MCF 10A (cell line): ENCODE measurements at places on chromosomes 12 and 14.
A peak's percentile ranks its signal among the peaks of the same experiment; 100 is the strongest.

- H3K27me3 ChIP-seq, result no peaks in the 10 kb centered on the region
- peak overlapping the region; percentile 40 for H3K4me3 ChIP-seq
- H3K27ac ChIP-seq, result peak overlapping the region; percentile 12
- DNase-seq, result no peak
- peaks cover 26% of the 10 kb centered on the region for H3K4me1 ChIP-seq
These were observed 270.5 kb downstream of the TTC6 start for GRCh38 chr14:37865719-37866549.

DNA sequence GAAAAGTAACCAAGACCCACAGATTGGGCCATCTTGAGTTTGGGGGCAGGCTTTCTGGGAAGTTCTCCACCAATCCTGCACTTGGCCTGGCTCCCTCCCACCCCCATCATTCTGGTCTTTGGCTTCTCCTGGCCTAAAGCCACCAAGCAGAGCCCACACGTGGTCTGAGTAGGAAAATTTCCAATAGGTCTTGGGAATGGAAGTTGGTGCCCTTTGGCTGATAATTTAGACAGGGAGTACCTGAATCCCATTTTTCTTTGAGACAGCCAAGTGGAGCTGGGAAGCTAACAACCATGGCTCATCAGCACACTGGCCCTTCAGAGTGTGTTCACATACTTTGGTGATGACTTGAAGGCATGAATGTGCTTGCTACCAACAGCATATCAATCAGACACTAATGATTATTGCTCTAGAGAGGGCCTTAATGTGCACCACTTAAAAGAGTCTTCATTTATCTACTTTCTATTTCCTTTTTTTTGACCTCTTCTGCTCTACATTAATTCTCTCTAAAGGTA, 156.0 kb downstream of the EGLN3 start:
- no peaks in the 10 kb centered on the region for H3K27me3 ChIP-seq
- no peaks in the 10 kb centered on the region for H3K36me3 ChIP-seq
- no peaks in the 10 kb centered on the region for H3K4me1 ChIP-seq
- DNase-seq, result no peak
- H3K4me3 ChIP-seq, result no peak overlapping the region

- DNase-seq, result no peak
- no peak overlapping the region for H3K4me3 ChIP-seq
- no peak overlapping the region for H3K27ac ChIP-seq
- no peaks in the 10 kb centered on the region for H3K4me1 ChIP-seq
- H3K36me3 ChIP-seq, result peaks cover 49% of the 10 kb centered on the region
- H3K27me3 ChIP-seq, result no peaks in the 10 kb centered on the region
These were observed 22.4 kb upstream of the GALNT16 start for GRCh38 chr14:69237584-69237983.

DNA sequence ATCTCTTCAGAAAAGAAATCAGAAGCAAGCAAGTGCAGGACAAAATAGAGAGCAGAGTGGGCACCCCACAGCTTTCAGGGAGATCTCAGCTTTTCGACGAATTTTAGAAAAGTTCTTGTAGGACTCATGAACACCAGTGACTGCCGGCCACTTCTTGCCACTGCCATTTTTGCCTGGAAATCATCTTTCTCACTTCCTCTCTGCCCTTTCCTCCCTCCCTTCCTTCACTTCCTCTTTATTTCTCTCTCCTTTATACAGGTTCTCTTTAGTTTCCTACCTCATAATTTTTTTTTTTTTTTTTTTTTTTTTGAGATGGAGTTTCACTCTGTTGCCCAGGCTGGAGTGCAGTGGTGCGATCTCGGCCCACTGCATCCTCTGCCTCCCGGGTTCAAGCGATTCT, 185.6 kb downstream of the APAF1 start:
- no peak for DNase-seq
- no peaks in the 10 kb centered on the region for H3K36me3 ChIP-seq
- no peaks in the 10 kb centered on the region for H3K27me3 ChIP-seq
- H3K4me1 ChIP-seq, result peaks cover 13% of the 10 kb centered on the region

DNA sequence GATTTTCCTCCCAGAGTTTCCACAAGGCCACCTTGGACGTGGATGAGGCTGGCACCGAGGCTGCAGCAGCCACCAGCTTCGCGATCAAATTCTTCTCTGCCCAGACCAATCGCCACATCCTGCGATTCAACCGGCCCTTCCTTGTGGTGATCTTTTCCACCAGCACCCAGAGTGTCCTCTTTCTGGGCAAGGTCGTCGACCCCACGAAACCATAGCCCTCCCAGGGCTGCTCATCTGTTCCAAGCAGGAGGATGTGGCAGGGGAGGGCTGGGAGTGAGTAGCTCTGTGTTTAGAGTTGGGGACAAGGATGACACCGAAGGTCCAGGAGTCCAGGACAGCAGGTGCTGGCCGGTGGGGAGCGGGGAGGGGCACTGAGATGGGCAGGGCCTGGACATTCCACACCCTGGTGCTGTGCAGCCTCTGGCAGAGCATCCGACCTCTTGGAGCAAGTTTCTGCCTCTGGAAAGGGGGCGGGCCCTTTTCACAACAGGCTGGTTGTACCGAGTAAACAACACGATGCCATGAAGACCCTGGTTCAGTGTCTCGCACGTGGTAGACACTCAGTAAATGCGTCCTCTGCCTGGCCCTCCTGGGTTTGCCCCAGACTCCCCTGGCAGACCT, 8.2 kb downstream of the SERPINA4 start:
- no peak overlapping the region for H3K4me3 ChIP-seq
- H3K27me3 ChIP-seq, result no peaks in the 10 kb centered on the region
- no peaks in the 10 kb centered on the region for H3K36me3 ChIP-seq
- H3K4me1 ChIP-seq, result peaks cover 8% of the 10 kb centered on the region
- DNase-seq, result no peak
- H3K27ac ChIP-seq, result no peak overlapping the region

GRCh38 chr14:56751471-56751870, 58.8 kb downstream of the OTX2 start:
- no peak overlapping the region for H3K4me3 ChIP-seq
- no peak overlapping the region for H3K27ac ChIP-seq
- no peaks in the 10 kb centered on the region for H3K36me3 ChIP-seq
- H3K4me1 ChIP-seq, result no peaks in the 10 kb centered on the region
- peak; percentile 11 for DNase-seq

GRCh38 chr14:52014601-52015267, 25.4 kb downstream of the RTRAF start:
- no peak overlapping the region for H3K4me3 ChIP-seq
- no peak for DNase-seq
- peaks cover 25% of the 10 kb centered on the region for H3K36me3 ChIP-seq

DNA sequence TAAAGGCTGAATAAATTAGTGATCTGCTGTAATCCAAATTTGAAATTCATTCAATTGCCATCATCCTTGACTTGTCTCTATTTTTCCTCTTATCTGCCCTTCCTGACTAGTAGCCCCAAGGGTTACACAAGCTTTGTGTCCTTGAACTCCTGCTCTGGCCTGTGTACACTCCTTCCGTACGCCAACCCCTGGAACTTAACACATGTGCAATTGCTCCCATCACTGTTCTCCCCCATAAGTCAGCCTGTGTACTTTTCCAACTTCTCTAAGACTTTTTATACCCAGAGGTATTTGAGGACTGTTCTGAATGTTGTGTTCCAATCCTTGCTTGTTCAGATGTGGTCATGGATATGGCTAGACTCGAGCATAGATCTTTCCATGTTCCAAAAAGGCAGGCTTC, 171.1 kb upstream of the G2E3 start:
- H3K27me3 ChIP-seq, result peaks cover 78% of the 10 kb centered on the region
- H3K4me1 ChIP-seq, result peaks cover 11% of the 10 kb centered on the region
- H3K27ac ChIP-seq, result no peak overlapping the region
- no peaks in the 10 kb centered on the region for H3K36me3 ChIP-seq

DNA sequence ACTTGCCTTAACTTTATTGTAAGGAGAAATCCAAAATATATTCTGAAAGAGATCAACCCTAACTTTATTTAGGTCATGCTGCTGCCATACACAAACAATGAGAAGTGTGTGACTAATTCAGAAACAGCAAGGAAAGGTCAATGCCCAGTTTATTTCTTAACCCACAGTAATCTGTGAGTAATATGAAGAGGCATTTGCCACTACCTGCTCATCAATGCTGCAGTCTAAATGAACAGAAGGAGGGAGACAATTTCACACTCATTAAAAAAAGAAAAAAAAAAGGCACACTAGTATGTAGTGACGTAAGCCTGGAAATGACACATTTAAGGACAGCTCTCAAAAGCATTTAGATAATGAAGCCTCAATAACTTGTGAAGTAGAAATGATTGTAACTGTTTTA, 90.5 kb upstream of the FOXN3 start:
- H3K36me3 ChIP-seq, result no peaks in the 10 kb centered on the region
- no peak overlapping the region for H3K4me3 ChIP-seq
- H3K27me3 ChIP-seq, result no peaks in the 10 kb centered on the region
- peak; percentile 79 for DNase-seq

DNA sequence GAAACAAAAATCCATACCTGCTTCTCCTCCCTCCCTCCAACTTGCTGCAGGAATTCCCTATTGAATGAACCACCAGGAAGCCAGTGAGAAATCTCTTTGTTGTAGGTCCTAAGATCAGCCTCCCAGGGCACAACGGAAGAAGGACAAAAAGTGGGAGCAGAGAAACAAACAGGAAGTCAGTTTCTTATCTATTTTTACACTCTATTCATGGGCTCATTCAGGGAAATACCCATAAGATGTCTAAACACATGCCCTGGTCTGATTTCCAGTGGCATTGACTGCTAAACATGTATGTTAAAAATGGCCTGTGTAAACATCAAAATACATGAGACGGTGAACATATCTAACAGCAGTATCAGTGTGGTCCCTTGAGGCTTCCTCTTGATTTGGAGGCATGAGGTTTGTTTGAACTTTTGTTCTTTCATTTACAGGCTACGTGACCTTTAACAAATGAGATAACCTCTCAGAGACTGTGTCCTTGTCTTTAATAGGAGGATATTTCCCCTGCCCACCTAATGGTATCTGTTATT, 18.8 kb downstream of the GPR65 start:
- H3K27me3 ChIP-seq, result peaks cover 31% of the 10 kb centered on the region

DNA sequence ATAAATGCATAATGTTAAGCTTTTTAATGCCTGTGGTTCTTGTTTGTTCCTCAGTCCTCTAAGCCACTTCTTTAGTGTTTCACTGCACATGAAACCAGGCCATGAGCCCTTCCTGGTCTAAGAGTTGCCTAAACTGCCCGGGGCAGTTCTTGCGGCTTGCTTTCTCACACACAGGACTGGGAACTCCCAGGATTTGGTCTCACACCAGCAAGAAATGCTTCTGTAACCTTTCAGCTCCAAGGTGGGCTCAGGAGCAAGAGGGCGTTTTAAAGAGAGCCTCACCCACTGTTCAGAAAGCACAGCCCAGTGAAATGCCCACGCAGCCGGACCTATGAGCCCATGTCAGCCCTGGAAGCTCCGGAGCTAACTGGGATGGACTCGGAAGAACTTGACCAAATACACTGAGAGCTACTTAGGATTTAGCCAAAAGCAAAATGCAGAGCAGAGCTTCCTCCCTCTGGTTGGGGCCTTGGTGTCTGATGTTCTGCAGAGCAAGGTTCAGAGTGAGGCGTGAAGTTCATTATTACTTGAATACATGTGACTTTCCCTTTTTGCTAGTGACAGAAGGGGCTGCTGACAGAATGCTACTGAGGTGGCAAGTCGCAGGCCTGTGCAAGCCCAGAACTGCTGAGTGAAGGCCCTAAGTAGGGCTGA, 23.4 kb downstream of the SLC25A29 start:
- H3K36me3 ChIP-seq, result peaks cover 43% of the 10 kb centered on the region
- peaks cover 31% of the 10 kb centered on the region for H3K4me1 ChIP-seq
- H3K27me3 ChIP-seq, result no peaks in the 10 kb centered on the region
- peak overlapping the region; percentile 63 for H3K27ac ChIP-seq
- no peak overlapping the region for H3K4me3 ChIP-seq

DNA sequence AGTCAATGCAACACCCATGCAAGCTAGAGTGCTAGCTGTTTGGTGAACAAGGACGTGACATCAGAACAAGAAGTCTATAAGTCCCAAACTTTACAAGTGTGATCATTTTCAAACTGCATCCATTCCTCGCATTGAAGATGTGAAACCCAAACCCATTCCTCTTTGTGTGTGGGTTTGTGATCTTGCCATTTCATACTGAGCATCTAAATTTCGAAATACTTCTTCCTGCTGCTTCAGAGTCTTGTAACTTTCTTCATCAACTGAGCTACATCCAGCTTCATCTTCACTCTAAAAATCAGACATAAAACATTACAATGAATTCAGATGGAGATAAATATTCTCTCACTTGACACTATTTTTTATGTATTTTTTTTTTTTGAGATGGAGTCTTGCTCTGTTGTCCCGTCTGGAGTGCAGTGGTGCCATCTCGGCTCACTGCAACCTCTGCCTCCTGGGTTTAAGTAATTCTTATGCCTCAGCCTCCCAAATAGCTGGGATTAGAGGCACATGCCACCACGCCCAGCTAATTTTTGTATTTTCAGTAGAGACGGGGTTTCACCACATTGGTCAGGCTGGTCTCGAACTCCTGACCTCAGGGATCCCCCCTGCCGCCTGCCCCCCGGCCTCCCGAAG, 4.8 kb upstream of the ZCCHC8 start:
- H3K27me3 ChIP-seq, result no peaks in the 10 kb centered on the region
- no peak for DNase-seq
- H3K4me1 ChIP-seq, result peaks cover 11% of the 10 kb centered on the region

- H3K27me3 ChIP-seq, result no peaks in the 10 kb centered on the region
- no peaks in the 10 kb centered on the region for H3K4me1 ChIP-seq
- no peaks in the 10 kb centered on the region for H3K36me3 ChIP-seq
- DNase-seq, result no peak
These were observed 11.4 kb downstream of the DPF3 start for GRCh38 chr14:72882463-72882862.

GRCh38 chr14:76687611-76688382, 73.5 kb upstream of the VASH1 start:
- H3K27ac ChIP-seq, result no peak overlapping the region
- no peaks in the 10 kb centered on the region for H3K36me3 ChIP-seq
- no peaks in the 10 kb centered on the region for H3K4me1 ChIP-seq
- peaks cover 11% of the 10 kb centered on the region for H3K27me3 ChIP-seq
- H3K4me3 ChIP-seq, result no peak overlapping the region
- no peak for DNase-seq

DNA sequence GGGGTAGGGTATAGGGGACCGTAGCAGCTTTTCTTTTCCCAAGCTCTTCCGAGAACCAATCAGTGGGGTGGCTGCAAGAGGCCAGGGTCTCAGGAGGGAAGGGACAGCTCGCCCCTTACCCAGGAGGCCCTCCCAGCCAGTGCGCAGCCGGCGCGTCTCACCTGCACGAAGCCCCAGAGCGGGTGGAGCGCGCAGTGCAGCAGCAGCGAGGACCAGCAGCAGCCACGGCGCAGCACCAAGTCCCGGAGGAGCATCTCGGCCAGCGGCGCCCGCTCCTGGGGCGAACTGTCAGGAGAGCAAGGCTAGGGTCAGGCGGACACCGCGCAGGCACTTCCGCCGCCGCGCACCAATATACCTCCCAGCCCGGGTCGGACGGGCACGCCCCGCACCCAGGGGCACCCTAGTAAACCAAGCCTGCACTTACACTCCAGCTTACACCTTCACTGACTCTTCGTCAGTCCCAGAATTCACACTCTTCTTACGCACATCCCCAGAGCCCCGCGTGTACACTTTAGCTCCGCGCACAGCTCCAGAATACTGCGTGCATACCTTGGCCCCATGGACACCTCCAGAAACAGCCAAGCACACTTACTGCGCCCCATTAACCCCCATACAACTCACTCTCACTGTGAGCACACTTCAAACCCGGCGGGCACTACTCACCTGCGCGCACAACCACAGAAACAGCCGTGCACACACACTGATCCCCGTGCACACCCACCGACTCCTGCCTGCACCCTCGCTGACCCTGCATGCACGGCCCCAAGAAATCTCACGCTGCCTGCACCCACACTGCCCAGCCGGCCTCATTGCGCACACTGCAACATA, 606 bp downstream of the PRIMA1 start:
- no peak for DNase-seq
- H3K27ac ChIP-seq, result no peak overlapping the region
- H3K4me1 ChIP-seq, result no peaks in the 10 kb centered on the region
